ENCODE measurements at places on chromosomes 6 and 20. TPM values are rescaled to one million over a fixed set of nuclear protein-coding genes. Genes with fewer than 3 reads are reported as not detected.

Gene PRSS35
- total RNA-seq, result 0.20 TPM

Gene MYLK4
- total RNA-seq, result 0.44 TPM

GRCh38 chr6:12335131-12335527, 45.0 kb downstream of the EDN1 start:
- no peaks in the 10 kb centered on the region for H3K4me1 ChIP-seq
- no peak overlapping the region for H3K27ac ChIP-seq
- no peak for DNase-seq
- H3K36me3 ChIP-seq, result no peaks in the 10 kb centered on the region
- no peaks in the 10 kb centered on the region for H3K27me3 ChIP-seq
- H3K4me3 ChIP-seq, result no peak overlapping the region

DNA sequence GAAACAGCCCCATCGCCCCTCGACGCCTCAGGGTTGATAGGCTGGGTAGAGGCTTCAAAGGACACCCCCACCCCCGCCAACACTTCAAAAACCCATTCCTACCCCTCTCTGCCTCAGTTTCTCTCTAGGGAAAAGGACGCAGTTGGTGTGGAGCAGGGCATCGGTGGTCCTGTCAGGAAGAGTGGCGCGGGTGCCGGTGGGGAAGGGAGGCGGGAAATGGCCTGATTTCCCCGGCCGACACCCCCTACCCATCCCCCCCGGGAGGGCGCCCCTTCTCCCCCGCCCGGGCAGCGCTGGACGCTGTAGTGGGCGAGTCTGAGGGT, 367 bp downstream of the NRSN2 start:
- peak overlapping the region; percentile 51 for H3K4me3 ChIP-seq
- no peak for DNase-seq
- H3K27me3 ChIP-seq, result no peaks in the 10 kb centered on the region
- H3K36me3 ChIP-seq, result no peaks in the 10 kb centered on the region

DNA sequence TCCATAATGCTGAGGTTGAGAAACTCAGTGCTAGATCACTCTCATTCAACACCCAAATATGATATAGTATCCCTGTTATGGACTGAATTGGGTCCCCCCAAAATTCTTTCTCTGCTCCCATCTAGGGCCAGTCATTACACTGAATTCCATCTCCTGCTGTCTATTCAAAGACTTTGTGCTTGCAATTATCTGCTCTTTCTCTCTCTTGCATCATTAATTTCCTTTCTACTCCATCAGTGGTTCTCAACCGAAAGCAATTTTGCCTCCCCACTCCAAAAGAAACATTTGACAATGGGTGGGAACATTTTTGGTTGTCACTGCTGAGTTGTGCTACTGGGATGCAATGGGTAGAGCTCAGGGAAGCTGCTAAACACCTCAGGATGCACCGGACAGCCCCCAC, 271.5 kb upstream of the CDYL start:
- no peaks in the 10 kb centered on the region for H3K27me3 ChIP-seq
- no peak overlapping the region for H3K27ac ChIP-seq
- no peaks in the 10 kb centered on the region for H3K36me3 ChIP-seq
- H3K4me3 ChIP-seq, result no peak overlapping the region
- no peaks in the 10 kb centered on the region for H3K4me1 ChIP-seq

- H3K4me1 ChIP-seq, result no peaks in the 10 kb centered on the region
- H3K4me3 ChIP-seq, result no peak overlapping the region
- no peak for DNase-seq
- H3K27me3 ChIP-seq, result no peaks in the 10 kb centered on the region
- no peaks in the 10 kb centered on the region for H3K36me3 ChIP-seq
These were observed 380.1 kb upstream of the SULF2 start for GRCh38 chr20:48165401-48165685.

Measured in tibial nerve (tissue), 4 donors.